ENCODE measurements at places on chromosomes 12 and 14.

DNA sequence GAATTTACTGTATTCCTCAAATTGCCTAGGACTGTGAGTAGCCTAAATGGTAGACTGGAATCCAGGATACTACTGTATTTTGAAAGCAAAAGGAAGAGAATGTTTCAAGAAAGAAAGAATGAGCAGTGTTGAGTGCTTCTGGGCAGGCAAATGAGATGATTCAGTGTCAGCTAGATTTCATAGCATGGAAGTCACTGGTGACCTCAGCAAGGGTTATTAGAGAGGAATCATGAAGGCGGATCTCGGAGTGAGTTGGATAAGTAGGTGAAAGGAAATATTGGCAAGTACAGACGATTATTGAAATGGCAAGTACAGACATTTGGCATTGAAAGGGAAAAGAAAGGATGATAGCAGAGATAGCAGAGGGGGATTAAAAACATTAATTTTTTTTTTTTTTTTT lies 27.1 kb downstream of the VRK1 start:
- no peak for DNase-seq

GRCh38 chr14:64906022-64906421 lies 8.2 kb upstream of the CHURC1 start:
- no peak for DNase-seq

DNA sequence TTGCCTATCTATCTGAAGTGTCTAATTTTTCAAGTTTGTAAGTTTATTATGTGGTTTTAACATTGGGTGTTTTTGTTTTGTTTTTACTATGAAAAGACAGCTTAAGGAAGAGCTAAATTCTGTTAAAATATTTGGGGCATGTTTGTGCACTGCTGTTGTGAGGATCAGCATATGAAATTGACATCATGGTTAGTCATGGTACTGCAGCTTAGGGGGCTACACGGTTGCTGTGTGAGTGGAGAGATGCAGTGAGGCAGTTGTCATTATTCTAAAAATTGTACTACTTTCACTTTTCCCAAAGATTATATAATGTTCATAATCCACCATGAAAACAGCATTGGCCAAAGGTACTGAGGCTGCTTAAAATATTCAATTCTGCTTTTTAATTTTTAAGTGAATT lies 49.0 kb downstream of the ZC3H14 start:
- no peak for DNase-seq

DNA sequence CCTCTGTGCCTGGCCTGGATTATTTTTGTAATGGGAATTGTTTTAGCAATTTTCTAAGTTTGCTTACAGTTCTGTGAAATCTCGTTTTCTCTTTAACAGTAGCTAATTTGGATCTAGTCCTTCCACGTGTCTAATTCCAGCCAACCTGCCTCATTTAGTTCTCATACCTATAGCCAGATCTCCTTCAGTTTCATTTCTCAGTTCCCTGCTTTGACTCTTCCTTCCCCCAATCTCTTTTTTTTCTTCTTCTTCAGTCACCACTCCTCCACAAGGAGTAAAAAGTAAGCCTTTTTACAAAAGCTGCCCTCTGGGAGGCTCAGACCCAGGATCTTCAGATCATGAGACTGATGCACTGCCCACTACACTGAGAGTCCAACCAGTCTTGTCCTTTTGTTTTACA lies 1.4 kb downstream of the THTPA start:
- DNase-seq, result no peak

DNA sequence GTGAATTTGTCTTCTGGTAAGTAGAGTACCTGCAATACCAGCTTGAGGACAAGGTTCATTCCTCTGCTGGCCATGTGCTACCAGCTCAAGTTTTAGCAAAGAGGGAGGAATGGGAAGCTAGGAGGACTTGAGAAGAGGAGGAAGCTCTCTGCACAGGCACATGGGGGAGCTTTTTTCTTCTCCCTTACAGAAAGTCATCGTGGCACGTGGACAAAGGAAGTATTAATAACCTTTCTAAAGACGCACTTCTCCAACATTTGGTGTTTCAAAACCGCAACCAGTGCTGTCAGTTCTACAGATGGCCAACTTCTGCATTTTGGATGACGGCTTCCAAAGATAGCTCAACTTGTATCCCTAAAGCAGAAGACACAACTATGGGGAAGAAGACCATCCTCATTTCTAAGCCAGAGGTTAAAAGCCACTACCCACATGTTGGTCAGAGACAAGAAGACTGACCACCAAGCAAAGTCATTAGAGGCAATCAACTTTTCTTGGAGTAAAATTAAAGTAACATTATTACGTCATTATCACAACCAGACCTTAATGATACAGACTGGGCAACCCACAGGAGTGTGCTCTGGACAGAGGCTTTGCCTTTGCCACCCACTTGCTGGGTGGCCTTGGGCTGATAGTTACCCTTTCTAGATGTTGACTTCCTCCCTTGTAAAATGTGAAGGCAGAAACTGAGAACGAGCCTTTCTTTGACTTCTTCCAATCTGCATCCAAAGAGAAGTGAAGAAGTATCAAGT lies 12.3 kb upstream of the TMED10 start:
- no peak for DNase-seq

DNA sequence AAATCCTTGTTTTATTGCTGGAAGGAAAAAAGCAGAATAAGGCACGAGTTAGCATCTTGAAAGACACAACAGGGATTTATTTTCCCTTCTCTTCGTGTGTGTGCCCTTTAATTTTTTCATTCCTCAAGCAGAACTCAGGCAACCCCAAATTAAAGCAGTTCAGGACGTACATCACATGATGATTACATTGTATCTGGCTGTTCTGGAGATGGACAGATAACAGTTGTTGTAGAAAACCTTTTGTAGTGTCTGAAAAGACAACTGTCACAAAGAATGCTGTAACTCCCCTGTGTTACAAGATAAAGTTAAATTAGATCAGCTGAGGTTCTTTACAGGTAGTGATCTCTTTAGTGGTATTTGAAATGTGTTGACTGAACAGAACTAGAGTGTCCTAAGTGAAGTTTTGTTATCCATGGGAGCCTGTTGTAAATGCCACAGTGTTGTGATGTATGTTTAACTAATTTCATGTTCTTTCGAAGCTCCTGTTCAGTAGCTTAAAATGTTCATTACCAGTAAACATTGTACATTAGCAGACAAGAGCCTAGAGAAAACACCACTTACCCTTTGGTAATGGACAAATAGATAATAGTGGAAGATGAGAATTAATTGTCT lies 58.5 kb downstream of the TMTC2 start:
- DNase-seq, result no peak
